ENCODE measurements at places on chromosomes 4 and X. TPM values are rescaled to one million over a fixed set of nuclear protein-coding genes. Genes with fewer than 3 reads are reported as not detected.

- DNase-seq = no peak
Observed at GRCh38 chr4:13988353-13989305, 361.1 kb upstream of the BOD1L1 start.

GRCh38 chr4:40099010-40099409, 42.4 kb downstream of the N4BP2 start:
- no peak for DNase-seq

GRCh38 chrX:2962381-2962780, 33.2 kb upstream of the ARSD start:
- peak; percentile 62 for DNase-seq

DNA sequence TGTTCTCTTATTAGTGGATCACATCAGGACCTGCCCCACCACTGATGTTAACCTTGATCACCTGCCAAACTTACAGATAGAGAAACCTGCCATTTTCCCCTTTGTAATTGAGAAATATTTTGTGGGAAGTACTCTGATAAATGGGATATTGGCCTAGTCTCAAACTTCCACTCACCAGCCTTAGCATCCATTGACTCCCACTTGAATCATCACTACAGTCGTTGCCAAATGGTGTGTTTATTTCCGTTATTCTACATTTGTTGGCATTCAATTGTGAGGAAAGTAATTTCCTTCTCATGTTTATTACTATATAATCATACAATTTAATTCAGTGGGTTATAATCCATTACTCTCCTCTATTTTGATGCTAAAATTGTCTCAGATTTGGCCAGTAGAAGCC, 156.4 kb upstream of the CXCL13 start:
- no peak for DNase-seq

GRCh38 chrX:41014776-41015360, 70.4 kb upstream of the USP9X start:
- DNase-seq = no peak

GRCh38 chrX:18941896-18942295, 42.0 kb downstream of the PHKA2 start:
- DNase-seq = no peak

- no peak for DNase-seq
Observed at GRCh38 chr4:153809916-153810810, 21.3 kb upstream of the SFRP2 start.

- peak; percentile 67 for DNase-seq
Observed at GRCh38 chr4:52751487-52751911, 274 bp upstream of the ERVMER34-1 start.

DNA sequence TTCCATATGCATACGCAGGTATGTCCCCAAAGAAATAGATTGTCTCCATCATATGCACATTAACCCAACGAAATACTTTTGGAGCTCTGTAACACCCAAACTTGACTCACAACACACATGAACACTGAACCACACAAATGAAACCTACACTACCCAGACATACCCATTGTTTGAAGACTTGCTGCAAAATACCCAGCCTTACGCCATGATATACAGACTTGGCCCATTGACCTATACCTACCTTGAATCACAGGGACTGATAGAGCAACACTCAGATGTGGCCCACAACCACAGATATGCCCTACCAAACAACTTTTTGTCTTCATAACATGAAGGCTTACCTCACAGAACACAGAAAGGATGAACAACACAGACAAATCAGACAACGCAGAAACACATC, 15.9 kb downstream of the LINC00632 start:
- DNase-seq = no peak

DNA sequence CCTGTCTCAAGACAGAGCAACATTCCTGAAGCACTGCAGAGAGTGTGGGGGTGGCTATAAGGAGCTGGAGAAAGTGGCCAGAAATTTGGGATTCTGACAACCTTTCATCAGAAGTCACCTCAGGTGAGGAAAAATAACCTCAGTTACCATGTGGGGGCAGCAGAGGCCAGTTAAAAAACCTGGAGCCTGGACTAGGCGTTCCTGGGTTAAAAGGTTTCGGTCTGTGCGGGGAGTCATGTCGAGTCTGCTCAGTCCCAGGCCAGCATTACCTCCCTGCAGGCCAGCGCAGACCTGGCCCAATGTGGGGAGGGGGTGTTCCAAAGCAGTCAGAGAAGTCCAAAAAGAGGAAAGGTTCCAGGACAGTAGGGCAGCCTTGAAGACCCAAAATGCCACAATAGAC, 10.9 kb upstream of the NALF2 start:
- DNase-seq = peak; percentile 56

DNA sequence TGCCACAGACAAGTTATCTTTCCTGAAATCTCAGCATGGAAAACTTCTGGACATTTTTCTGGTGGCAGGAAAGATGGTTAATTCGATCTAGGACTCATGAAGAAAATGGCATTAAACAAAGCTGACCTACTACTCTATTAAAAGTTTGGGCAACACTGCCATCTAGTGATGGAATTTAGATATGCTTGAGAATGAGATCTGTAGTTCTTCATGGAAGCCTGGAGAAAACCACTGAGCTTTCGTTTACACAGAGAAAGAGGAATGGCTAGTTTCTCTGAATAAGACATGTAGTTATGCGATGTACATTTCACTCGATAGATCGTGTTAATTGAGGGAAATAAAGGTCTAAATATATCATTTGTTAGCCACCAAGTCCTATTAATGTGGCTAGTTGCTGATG, 51.7 kb upstream of the CHRDL1 start:
- DNase-seq = no peak

DNA sequence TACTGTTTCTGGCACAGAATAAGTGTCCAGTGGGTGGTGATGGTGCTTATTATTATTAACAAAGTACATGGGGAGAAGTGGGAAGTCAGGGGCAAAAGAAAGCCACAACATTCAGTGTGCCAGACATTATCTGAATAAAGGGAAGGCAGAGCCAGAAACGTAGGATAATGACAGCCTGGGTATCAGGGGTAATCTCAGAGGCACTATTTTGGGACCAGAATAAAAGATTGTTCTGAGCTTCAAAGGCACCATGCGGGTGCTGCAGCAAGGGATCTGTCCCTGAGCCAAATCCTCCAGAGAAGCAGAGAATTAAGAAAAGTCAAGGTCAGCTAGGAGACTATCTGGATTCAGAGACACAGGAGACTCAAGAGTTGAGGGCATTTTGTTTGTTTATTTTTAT, 328.8 kb upstream of the GATB start:
- DNase-seq = no peak

- DNase-seq = no peak
Observed at GRCh38 chr4:137212601-137213000, 319.7 kb downstream of the PCDH18 start.

DNA sequence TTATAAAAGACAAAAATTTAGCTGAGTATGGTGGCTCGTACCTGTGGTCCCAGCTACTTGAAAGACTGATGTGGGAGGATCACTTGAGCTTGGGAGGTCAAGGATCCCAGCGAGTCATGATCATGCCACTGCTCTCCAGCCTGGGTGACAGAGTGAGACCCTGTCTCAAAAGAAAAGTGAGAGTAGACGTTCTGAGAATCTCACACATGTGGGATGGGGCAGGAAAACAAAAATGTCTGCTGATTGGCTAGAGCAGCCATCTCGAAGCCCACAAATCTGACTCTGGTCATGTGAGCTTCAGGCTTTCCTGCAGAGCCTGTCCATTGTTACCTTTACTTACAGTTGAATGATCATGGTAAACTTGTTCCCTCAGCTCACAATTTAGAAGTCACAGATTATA, 23.1 kb upstream of the SLC9A7 start:
- no peak for DNase-seq

Gene SSX3
- not detected for total RNA-seq

Gene HSFX4
- total RNA-seq = not detected

Gene SLC49A3
- 9.0 TPM for total RNA-seq

Gene HDX
- 2.1 TPM for total RNA-seq
